ENCODE measurements at places on chromosomes 12 and 14.

- no peak for DNase-seq
Measured at GRCh38 chr14:96790706-96791105, 6.5 kb upstream of the VRK1 start.

DNA sequence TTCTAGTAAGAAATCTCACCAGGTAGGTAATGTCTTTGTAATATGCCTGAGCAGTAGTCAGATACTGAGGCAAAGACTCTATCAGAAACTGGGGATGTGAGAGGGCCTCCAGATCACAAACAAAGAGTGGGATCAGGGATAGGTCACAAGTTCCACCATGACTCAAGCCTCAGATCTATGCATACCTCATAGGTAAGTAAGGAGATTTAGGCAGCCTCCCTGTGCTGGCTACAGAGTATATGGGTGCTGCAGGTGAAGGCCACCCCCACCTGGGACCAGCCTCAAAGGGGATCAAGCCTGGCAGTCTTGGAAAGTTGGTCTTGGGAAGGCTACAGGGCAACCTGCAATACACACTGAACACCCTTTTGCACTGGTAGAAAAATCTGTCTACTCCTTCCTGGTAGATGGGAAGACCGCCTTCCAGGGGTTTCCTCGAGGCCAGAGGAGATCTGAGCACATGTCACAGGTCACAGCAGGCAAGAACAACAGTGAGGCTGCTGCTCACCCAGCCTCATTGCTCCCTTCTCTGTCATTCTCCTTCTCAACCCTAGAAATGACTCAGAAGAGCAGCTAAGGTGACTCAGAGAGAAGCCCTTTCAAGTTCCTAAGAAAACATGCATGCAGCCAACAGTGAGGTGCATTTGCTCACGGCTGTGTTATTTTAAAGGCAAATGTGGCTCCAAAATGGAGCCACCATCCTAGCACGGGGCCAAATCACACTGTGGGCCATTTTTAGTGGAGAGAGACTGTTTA, 143.4 kb upstream of the CDKN3 start:
- DNase-seq = no peak

DNA sequence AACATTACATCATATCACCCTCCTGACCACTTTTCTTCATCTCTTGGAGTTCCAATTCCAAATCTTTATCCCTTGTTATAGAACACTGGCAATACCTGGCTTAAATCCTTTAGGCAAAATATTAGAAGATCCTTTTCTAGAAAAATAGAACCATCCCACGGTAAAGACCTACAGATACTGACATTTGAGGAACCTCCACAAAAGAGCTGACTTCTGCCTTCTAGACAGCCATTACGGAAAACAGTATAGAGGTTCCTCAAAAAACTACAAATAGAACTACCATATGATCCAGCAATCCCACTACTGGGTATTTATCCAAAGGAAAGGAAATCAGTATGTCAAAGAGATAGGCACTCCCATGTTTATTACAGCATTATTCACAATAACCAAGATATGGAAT, 241.7 kb upstream of the AMIGO2 start:
- no peak for DNase-seq

DNA sequence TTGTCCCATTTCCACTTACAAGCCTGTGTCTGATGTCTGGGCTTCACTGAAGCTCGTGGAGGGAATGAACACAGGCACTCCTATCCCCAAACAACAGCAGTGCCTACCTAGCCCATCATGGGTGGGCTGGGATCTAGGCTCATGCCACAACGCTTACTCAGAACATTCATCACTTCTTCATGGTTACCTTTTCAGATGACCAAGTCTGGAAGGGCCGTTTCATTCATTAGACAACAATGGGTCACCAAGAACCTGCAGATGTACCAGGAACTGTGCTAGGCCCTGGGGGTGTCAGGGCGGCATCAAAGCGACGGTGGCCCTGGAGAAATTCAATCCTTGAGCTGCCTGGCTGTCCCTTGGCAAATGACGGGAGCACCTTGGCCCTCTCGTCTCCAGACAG, 64.9 kb upstream of the FZD10 start:
- no peak for DNase-seq

- DNase-seq = peak; percentile 21
Measured at GRCh38 chr12:53974084-53975063, at the start of gene HOTAIR. HOTAIR (minus strand) TSS chr12:53974954.

GRCh38 chr14:75842551-75842950, 139.2 kb downstream of the TGFB3 start:
- no peak for DNase-seq

DNA sequence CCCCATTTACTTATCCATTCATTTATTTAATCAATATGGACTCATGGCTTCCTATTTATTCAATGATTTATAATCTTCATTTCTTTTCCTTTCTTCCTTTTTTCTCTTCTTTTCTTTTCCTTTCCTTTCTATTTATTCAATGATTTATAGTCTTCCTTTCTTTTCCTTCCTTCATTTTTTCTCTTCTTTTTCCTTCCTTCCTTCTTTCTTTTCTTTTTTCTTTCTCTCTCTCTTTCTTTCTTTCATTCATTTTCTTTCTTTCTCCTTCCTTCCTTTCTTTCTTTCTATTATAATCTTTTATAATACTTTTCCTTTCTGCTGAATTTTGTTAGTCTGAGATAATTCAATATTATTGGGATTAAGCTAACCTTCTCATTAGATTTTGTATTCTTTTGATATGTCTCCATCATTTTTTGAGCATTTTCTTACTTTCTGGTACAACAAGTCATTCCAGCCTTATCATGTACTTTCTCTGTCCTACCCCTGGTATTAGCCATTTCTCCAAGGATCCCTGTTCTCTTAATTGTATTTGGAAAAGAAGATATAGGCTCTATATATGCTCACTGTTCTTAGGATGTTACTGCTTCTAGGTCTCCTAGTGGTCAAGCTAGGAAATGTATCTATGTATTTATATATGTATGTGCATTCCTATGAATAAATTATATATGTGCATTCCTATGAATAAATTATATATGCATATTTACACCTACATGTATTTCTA, 12.1 kb downstream of the LACRT start:
- no peak for DNase-seq

DNA sequence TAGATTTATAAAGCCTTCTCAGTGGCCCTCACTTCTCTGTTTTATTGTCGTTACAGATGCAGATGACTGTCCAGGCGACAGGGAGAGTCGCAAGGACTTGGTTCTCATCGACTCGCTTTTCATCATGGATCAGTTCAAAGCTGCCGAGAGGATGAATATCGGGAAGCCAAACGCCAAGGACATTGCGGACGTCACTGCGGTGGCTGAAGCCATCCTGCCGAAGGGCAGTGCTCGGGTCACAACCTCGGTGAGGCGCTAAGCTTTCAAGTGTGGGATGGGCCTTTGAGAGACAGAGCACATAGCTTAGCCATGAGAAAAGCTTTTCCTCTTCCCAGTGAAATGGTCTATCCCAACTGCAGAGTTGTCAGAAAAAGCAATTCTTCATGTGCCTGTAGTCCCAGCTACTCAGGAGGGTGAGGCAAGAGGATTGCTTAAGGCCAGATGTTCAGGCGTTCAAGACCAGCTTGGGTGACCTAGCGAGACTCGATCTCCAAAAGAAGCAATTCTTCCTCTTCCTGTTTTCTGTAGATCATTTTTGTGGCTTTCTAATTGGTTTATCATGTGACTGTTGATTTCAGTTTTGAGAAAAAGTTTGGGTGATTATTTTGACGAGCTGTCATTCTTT, 56.4 kb downstream of the EP400 start:
- DNase-seq = no peak
